Psoas muscle (tissue), 8 donors: ENCODE measurements at places on chromosomes 16 and 17.

DNA sequence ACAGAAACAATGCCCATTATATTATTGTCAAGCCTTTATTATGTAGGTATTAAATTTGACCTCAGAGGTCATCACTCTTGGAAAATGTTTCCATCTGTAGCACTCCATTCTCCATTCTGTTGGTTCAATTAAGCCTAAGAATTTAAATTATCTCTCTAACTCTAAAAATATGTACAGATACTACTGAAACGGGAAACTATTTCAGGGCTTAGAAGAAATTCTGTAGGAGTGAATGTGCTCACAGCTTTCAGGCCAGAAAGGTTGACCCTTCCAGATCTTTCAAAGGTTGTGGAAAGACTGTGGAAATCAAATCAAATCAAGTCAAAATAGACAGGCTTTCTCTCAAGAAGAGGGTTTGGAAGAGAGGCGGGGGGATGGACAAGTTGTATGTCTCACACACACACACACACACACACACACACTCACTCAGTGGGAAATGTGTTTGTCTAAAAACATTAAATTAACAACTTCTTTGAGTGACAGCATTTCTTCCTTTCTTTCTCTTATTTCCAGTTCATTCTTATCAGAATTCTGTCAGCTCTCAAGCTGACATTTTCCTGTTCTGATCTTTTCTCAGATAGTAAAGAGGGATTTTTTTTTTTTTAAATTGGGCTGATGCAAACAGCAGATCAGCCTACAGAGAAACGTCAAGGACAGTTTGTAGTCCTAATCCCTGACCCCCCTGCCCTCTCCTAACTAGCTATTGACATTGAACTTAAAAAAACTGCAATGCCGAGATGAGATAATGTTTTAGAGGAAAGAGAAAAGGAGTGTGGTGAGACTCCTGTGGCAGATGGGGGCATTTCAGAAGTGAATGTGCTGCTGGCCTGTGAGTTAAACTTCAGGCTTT lies 139.0 kb upstream of the ZFHX3 start:
- DNase-seq = no peak

- no peak for DNase-seq
Measured at GRCh38 chr16:3252967-3253366, 3.5 kb downstream of the MEFV start.

DNA sequence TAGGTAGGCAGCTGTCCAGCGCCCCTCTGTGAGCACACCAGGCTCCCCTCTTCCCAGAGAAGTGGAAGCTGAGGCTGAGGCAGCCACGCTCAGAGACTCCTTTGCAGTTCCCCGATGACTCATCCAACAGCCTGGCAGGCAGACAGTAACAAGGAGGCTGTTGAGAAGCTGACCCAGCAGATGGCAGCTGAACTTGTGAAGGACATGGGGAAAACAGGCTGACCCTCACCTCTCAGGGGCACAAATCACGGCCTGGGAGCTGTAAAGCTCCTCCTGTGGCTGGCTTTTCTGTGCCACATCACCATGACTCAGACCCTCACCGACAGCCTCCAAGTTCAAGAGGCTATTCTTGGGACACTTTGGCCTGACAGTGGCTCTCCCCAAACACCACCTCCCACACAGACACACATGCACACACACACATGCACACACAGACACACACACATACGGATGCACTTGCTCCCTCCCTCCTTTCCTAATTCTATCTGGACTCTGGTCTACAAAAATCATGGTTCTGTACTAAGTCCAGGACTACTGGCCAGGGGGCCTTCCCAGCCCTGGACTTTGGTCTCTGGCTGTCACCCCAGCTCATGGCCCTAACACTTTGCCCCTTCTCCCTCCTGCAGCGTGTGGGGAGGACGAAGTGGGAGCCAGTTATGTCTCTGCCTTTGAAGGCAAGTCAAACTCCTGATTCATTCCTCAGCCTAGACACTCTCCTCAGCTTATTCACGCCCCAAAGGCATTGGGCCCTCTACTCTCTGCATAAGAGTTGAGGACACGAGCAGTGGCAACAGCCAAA lies 23.2 kb downstream of the MAP3K14 start:
- peak; percentile 95 for DNase-seq

DNA sequence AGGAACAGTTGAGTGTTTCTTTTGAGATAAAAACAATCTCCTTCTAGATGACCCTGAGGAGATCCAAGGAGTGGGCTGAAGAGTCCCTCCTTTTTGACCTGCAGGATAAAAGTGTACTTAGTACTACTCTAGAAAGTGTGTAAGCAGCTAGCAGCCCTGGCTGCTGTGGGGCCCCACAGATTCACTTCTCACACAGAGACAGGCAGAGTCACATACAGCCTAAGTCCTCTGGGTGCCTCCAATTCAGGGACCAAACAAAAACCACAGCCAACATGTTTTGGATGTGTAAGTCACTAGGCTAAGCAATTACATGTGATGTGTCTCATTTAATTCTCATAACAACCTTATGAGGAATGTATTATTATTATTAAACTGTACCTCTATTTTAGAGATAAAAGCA lies 97.1 kb downstream of the TMEM100 start:
- DNase-seq = no peak

- DNase-seq = no peak
Measured at GRCh38 chr17:64232466-64233262, 30.4 kb downstream of the TEX2 start.

DNA sequence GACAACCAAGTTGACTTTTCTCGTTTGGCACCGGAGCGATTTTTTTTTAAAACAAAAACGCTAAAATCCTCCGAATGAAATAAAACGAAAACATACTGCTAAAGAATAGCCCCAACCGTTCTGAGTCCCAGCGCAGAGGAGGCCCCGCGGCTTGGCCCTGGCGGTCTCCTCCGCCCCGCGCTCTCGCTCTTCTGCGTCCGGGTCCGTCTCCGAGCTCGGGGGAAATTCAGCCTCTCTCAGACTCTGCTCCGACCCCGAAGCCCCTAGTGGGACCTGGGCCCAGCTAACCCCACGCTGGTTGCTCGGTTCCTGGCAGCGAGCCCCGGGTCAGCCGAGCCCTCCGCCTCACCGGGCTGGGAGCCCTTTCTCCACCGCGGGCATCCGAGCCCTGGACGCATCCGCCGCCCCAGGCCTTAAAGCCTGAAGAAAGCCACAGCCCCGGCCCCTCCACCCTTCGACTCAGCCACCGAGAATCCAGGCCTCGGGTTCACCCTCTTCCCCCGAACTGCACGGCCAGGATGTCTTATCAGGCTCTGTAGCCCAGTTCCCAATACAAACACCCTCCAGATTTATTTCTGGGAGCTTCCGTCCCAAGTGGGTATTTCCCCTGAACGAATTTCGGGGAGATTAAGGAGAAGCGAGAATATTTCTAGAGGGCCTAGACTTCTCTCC lies 1.2 kb downstream of the TBX2 start:
- no peak for DNase-seq

DNA sequence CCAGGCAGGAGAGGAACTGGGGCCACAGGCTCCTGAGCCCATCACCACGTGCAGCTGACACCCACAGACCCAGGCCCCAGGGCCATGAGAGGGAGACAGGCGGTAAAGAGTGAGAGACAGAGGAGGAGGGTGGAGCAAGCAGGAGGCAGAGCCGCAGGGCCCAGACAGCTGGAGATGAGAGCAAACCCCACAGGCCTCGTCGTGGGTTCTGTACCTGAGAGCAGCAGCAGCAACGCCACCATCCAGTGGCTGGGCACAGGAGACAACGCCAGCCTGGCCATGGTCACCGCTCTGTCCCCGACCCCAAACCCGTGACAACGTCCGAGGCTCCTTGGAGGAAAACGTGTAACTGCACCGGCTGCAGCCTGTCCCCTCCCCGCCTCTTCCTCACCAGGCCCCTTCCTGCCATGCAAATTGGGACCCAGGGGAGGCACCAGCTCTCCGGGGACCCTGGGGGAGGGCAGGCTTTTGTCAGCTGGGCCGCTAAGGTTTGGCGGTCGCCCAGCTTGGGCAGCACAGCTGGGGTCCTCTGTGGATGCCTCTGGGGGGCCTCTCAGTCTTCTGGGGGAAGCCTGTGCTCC lies at the start of gene CD79B:
TSS of gene CD79B (minus strand) at position 351 of the 581 bp plus-strand sequence. CDS start at position 281, 70 bp downstream.
- peak; percentile 56 for DNase-seq

DNA sequence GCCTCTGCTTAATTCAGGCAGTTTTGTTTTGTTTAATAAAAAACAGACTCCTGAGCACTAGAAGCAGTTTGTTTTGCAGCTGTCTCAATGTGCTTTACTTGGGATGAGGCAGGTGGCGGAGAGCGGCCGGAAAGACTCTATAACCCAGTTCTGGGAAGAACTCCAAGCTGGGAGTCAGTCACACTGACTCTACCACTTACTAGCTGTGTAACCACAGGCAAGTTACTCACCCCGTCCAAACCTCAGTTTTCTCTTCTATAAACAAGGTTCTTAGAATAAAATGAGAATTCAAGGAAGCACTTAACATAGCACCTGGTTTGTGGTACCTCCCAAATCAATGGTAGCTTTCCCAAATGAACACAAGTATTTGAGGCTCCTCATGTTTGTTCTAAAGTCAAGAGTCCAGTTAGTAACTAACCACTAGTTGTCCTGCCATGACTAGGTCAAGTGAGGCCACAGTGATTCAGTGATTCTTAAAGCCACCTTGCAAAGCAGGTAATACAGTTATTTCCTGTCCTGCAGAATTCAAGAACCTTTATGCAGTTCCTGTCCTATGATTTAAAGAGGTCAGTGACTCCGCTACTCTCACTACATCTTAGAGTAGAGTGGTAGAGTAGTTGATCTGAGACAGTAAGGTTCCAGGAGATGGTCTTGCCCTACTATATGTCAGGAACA lies 2.7 kb downstream of the TXNDC17 start:
- no peak for DNase-seq

DNA sequence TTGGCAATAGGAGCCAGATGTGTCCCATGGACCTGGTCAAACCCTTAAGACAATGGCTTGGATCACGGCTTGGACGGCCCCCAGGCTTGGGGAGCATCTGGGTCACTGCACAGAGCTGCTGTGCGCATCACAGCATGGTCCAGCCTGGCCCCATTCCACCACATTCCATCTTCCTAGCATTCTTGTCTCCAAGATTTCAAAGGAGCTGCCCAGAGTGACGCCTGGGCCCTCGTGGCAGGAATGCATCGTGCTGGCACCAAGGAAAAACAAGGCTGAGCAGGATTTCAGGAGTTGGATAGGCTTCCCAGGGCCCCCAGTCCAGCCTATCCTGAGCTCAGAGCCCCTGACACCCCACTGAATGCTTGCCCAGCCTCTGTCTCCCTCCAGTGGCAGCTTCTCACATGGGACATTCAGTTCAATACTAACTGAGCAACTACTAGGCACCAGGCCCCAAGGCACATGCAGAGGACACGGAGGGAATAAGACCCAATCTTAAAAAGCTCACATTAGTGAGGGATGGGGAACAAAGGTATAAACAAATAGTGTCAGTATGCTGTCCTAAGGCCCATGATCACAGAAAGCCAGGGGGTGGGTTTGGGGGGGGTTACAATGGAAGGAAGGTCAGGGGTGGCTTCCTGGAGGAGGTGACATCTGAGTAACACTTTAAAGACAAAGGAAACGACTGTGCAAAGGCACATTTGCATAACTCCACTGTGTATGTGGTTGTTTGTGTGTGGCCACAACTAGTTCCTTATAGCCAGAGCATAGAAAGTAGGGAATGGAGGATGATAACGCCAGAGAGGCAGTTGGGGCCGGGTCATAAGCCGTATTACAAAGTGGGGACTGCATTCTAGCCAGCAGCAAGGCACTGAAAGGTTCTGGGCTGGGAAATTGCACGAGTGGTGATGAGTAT lies 34.1 kb downstream of the TK2 start:
- DNase-seq = peak; percentile 64

- no peak for DNase-seq
Measured at GRCh38 chr17:73826872-73827228, 182.6 kb upstream of the SDK2 start.

DNA sequence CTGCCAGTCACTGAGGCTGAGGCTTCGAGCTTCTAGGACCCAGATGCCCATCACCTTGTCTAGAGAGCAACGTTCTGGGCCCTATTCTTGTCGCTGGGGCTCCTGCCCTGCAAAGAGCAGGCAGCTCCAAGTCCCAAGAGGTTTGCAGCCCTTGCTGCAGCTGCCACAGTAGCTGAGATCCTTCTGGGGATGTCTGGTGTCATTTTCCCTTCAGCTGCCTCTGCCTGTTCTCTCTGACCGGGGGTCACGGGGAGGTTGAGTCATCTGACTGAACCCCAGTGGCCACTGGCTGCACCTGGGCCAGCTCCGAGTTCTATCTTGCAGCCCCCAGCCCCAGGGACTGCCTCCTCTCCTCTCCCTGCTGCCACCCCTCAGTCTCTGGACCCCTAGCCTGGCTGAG lies 4.9 kb downstream of the WSCD1 start:
- DNase-seq = peak; percentile 57

DNA sequence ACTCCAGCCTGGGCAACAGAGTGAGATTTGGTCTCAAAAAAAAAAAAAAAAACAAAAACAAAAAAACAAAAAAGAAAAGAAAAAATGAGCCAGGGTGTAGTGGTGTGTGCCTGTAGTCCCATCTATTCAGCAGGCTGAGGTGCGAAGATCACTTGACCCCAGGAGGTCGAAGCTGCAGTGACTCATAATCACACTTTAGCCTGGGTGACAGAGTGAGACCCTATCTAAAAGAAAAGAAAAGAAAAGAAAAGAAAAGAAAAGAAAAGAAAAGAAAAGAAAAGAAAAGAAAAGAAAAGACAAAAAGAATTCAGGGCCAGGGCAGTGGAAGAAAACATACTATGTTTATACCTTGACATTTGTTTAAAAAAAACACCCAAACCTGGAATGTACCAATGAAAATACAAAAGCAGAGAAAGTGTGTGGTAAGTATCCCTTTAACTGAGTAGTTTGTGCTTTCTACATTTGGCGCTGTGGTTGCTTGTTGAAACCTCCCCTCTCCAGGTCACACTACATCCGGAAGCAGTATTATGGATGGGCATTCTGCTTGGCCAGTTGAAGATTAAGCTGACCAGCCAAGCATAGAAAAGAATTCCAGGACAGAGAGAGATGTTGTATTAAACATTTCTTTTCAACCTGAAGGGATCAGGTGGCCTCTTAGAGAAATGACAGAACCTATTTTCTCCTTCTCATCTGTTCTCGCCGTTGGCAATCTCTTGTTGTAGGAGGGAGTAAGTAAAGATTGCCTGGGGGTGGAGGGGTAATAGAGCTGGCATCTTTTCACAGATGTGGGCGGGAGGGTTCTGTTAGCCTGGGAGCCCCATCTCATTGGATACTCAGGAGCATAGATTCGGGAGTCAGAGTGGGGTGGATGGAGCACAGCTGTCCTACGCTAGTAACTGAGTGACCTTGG lies 12.1 kb upstream of the PRKCB start:
- DNase-seq = no peak

- DNase-seq = peak; percentile 34
Measured at GRCh38 chr17:78573955-78574354, 3.2 kb downstream of the DNAH17 start.

- no peak for DNase-seq
Measured at GRCh38 chr17:2105663-2106062, 50.8 kb downstream of the HIC1 start.

GRCh38 chr17:21505819-21506815 lies 130.0 kb downstream of the KCNJ12 start:
- DNase-seq = no peak

- no peak for DNase-seq
Measured at GRCh38 chr16:681746-682427, 1.7 kb downstream of the STUB1 start.

DNA sequence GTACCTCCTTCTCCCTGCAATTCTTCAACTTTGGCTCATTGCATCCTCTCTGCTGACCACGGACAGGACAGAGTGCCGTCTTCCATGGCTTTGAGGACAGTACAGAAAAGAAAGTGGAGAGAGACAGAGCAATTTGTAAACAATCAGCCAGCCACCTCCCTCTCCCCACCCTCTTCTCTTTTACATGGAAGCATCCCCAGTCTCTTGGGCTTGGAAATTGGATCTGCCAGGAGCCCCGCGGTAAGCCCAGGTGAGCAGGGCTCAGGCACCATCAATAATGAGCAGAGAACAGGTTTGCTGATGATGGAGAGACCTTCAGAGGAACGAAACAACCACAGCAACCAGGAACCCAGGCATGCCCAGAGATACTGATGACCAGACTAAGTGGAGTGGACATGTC lies 194.9 kb upstream of the TNRC6C start:
- DNase-seq = no peak
